Amygdala (tissue), 56 donors: ENCODE measurements at places on chromosomes 16 and 17.

DNA sequence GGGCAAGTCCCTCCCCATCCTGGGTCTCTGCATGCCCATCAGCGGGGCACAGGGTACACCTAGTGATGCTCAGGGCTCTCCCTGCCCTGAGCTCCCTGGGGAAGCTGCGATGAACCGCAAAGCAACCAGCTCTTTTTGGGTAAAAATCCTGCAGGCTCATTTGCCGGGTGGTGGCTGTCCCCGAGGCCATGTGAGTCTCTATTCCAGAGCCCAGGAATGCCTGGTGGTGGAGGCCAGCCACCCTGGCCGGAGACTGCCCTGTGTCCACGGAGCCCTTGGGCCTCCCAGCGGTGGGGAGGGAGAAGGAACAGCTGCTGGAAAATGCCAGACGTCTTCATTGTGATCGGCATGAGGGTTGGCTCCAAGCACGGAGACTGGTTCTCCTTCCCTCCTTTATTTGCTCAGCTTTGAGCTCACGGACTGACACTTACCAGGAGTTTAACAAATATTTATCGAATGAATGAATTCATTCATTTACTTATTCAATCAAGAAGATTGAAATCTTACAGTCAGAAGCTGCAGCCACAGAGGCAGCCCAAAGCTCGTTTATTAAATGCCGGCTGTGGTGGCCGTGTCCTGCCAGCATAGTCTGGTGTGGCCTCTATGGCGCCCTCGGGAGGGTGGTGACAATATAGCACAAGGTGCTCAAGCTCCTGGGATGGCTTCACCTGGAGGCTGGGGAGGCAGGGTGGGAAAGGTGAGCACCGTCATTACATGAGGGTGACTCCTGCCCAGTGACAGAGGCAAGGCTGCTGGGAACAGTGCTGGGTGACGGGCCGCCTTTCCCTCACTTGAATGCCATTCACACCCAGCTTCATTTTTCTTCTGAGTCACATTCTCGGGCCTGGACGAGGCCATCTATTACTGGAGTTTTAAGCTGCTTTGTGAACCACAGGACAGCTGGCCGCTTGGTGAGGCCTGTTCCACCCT, 31.1 kb upstream of the JPH3 start:
- no peak for DNase-seq

GRCh38 chr17:66304304-66305174, 2.1 kb downstream of the PRKCA start:
- no peak for DNase-seq

DNA sequence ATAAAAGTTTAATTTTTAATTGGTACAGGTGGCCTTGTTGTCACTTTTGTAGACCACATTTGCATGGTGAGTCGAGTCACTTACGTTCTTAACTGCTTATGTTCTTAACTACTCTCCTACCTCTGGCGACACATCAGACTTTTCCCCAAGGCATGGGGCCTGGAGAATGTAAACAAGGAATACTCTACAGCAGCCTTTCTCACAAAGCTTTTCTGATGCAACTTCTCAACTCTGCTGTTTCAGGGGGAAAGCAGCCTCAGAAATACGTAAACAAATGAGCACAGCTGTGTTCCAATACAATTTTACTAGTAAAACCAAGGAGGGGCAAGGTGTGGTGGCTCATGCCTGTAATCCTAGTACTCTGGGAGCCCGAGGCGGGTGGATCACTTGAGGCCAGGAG, 6.9 kb downstream of the KARS1 start:
- no peak for DNase-seq

GRCh38 chr16:3645108-3645503, 9.4 kb upstream of the DNASE1 start:
- DNase-seq, result no peak

DNA sequence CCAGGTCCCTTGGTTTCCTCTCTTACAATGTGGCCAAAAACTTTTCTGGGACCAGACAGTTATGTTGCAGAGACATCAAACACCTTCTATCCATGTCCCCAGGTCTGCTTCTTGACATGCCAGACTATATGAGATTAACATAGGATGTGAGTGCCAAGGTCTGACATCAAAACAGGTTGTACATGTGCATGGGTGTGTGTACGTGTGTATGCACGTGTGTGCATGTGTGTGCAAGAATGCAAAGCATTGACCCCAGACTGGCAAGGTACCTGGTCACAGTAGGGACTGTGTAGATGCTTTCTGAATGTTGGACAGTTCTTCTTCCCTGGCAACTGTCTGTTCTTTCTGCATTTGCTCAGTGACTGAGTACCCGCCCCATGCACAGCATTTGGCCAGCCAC, 85.6 kb downstream of the NDE1 start:
- no peak for DNase-seq

DNA sequence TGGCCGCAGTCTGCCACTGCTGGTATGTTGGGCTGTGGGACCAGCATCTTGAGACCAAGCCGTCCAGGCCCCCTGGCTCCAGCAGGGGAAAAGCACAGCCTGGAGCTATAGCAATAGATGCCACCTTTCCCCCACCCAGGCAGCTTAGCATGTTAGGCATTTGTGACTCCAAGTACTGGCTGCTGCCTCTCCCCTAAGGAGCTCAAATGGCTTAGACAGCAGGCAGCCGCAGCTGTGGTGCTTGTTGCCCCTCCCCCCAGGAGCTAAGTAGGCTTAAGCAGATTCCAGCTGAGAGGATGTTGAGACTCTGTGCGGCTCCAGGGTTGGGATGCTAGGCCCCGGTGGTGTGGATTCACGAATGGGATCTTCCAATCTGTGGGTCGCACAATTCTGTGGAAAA, 88.8 kb upstream of the ANKFN1 start:
- no peak for DNase-seq

GRCh38 chr16:89047331-89048089, 46.1 kb upstream of the ACSF3 start:
- DNase-seq, result no peak

GRCh38 chr16:582614-583331, 7.1 kb upstream of the RAB40C start:
- DNase-seq, result no peak

- no peak for DNase-seq
Observed at GRCh38 chr17:76631821-76632565, 11.6 kb downstream of the ST6GALNAC1 start.

DNA sequence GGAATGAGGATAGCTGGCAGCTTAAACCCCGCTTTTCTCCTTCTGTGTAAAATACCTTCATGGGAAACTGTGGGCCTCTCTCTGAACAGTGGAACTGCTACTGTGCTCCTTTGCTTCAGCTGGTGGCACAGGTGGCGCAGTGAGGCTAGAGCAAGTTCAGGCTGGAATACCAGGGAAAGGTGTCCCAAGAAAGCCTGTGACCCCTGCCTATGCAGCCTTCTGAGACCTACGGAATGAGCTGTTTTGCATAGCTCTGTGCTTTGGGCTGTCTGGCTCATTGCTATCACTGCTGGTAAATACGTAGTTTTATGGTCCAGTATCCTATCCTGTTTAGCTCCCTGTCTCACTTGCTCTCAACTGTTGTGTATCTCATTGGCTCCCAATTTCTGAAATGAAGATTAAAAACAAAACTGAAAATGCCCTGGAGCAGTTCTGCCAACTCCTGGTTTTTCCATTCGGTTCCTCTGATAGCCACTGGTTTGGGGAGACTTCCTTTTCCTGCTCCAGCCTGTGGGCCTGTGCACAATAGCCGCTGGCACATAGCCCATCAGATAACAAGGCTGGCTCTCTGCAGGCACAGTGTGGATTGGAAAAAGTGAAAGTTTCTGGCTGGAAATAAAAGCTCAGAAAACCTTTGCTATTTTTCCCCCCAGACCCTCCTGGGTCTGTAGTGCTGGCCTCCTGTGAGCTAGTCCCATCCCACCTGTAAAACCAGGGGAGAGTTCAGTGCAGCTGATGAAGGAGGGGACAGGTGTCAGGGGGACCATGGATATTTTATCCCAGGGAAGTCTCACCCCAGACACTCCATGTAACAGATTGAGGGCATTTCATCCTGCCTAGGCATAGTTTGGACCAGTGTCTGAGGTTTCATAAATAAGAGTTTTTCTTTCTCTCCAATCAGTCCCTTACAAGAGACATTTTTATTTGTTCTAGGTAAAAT, 24.0 kb downstream of the LIMD2 start:
- DNase-seq, result no peak

- DNase-seq, result no peak
Observed at GRCh38 chr17:77320485-77321256, 179.9 kb downstream of the SEC14L1 start.

DNA sequence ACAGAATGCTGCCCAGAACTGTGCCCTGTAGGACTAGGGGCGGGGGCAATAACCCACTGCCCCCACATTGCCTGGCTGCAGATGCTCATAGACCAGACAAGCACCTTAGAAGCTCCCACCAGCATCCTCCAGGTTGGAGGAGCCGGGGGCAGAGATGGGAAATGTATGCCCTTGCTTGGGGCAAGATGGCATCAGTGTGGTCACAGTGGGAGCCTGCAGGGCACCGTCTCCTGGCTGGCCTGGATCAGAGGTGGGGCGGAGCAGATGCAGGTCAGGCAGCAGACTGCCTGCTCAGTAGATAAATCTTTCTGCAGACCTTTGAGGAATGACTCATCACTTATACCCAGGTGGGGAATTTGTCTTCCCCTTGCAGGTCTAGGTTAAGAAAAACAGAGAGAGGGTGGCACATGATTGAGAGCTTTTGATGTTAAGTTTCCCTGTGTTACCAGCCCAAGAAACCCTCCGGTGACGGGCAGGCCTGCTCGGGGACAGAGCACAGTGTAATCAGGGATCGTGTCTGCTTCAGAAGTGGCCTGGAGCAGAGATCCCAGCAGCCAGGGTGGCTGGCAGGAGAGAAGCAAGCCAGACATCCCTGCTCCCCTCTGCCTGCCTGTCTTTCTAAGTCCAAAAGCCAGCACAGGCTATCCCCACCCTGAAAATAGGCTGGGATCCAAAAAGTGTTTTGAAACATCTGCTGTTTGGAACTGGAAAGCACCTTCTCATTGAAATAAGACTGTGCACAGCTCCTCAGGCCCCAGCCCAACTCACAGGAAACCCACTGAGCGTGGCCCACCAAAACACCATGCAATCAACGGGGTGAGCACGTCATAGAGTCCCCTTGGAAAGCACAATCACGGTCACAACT, 50.7 kb upstream of the RPL38 start:
- no peak for DNase-seq

- DNase-seq, result no peak
Observed at GRCh38 chr17:10046786-10047785, 142.0 kb upstream of the RCVRN start.

- peak; percentile 78 for DNase-seq
Observed at GRCh38 chr17:333626-334396, 18.8 kb downstream of the RPH3AL start.

GRCh38 chr16:70745536-70746025, 55.4 kb downstream of the VAC14 start:
- no peak for DNase-seq

DNA sequence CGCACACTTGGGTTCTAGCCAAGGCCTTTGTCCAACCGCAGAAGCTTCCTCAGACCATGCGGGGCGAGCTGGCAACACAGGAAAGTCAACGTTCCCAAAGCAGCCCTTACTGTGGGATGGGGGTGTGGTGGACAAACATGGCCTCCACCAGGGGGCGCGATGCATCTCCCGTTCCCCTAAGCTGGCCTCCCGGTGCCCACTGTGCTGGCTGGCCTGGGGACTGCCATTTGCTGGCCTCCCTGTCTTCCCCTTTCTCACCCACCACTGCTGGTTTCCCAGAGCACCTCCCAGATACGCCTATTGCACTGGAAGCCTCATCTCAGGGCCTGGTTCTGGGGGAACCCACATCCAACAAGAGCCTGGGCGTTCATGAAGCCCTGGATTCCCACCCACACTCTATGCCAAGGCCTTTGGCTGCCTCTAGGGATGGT, 145.3 kb downstream of the IRF8 start:
- DNase-seq, result no peak

DNA sequence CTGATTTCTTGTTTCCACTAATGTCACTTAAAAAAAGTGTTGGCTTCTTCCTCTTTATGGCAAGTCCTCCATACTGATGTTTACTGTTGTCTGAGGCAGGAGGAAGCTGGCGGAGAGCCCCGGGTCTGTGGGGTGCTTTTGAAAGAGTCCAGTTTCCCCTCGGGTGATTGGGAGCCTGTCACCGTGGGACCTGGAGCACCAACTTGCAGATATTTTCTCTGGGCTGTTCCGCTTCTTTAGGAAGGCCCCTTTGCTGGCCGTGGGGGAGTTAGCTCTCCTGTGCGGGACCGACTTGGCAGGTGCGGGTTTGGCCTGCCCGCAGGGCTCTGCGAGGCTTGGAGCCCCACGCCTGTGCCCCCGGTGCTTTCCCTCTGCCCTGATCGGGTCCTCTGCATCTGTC, 3.1 kb downstream of the BANP start:
- DNase-seq, result no peak

GRCh38 chr17:61583242-61583641, 7.8 kb downstream of the NACA2 start:
- DNase-seq, result no peak

GRCh38 chr16:51666074-51666473, 515.0 kb upstream of the SALL1 start:
- no peak for DNase-seq

GRCh38 chr17:21318439-21318838, 33.9 kb downstream of the MAP2K3 start:
- DNase-seq, result no peak
